ENCODE measurements at places on chromosomes 2 and 18.

DNA sequence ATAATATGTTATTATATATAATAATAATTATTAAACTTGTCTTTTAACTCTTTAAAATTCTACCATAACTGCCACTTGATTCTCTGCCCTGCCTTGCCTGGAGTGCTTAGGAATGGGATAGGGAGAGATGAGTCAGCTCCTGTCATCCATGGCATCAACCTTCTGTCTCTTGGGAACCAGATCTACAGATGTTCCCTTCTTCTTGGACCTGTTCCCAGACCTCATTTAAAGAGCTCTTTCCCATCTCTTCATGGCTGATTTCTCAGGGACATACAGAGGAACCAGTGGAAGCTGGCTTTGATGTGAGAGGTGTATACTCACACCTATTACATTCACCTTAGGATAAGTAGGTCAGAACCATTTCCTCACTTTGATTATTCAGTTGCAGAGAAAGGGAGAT is 155.3 kb upstream of the MYO3B start:
- no peak for DNase-seq

GRCh38 chr2:233836359-233836758 is 18.0 kb downstream of the HJURP start:
- no peak for DNase-seq

DNA sequence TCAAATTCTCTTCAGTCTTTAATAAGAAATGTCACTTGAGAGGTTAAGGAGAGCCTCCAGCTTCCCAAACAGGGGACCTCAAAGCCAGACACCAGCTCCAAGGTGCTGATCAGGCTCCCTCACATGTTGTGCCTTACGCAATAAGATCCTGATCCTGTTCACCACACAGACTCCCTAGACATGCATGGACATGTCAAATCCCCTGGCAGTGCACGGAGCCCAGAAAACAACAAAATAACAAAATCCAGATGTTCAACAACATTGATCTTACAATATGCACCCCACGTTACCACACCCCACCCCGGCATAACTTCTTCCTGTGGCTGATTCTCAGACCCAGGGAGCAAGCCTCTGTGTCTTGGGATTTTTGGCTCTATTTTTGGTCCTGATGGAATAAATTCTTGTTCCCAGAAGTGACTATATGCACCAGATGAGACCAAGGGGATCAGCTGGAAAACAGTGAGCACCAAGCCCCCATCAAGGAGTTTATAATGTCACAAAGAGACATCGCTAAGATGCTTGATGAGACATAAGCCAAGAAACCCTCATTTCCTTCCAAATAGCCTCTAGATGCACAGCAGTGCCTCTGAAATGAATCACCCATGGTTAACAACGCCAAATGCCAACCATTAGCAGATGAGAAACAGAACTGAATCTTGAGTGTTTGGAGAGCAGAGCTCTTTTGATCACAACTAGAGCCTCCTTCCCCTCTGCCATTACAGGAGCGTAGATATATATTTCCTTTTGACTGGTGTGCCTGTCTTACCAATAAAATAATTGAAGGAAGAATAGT is 198.2 kb downstream of the PRKCE start:
- no peak for DNase-seq

GRCh38 chr2:26325851-26326250 is 20.1 kb upstream of the SELENOI start:
- no peak for DNase-seq

- DNase-seq, result no peak
These were observed 64.0 kb downstream of the NGEF start for GRCh38 chr2:232949016-232949415.

GRCh38 chr2:227221120-227221519 is 56.7 kb downstream of the COL4A3 start:
- DNase-seq, result no peak

DNA sequence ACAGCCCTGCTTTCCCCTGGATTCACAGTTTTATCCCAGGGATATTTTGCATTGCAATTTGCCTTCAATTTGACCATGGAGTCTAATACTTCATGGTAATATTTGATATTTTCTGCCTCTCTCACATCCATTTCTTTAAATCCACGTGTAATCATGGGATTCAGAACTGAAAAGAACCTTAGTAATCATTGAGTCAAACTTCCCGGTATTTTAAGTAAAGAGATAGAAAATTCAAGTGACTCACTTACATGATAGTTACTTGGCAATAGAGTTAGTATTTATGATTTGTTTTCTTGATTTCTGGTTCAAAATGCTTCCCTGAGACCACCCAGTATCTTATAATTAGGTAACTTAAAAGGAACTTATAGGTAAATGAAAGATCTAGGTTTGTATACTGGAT is 33.7 kb upstream of the CDC42EP3 start:
- no peak for DNase-seq

GRCh38 chr2:111022633-111023032 is 98.1 kb upstream of the BCL2L11 start:
- DNase-seq, result no peak

GRCh38 chr18:55610506-55610905 is 22.5 kb upstream of the TCF4 start:
- DNase-seq, result no peak

GRCh38 chr2:142722569-142722968 is 154.9 kb upstream of the KYNU start:
- no peak for DNase-seq

- DNase-seq, result no peak
These were observed 50.3 kb upstream of the TLK1 start for GRCh38 chr2:171210864-171211431.

DNA sequence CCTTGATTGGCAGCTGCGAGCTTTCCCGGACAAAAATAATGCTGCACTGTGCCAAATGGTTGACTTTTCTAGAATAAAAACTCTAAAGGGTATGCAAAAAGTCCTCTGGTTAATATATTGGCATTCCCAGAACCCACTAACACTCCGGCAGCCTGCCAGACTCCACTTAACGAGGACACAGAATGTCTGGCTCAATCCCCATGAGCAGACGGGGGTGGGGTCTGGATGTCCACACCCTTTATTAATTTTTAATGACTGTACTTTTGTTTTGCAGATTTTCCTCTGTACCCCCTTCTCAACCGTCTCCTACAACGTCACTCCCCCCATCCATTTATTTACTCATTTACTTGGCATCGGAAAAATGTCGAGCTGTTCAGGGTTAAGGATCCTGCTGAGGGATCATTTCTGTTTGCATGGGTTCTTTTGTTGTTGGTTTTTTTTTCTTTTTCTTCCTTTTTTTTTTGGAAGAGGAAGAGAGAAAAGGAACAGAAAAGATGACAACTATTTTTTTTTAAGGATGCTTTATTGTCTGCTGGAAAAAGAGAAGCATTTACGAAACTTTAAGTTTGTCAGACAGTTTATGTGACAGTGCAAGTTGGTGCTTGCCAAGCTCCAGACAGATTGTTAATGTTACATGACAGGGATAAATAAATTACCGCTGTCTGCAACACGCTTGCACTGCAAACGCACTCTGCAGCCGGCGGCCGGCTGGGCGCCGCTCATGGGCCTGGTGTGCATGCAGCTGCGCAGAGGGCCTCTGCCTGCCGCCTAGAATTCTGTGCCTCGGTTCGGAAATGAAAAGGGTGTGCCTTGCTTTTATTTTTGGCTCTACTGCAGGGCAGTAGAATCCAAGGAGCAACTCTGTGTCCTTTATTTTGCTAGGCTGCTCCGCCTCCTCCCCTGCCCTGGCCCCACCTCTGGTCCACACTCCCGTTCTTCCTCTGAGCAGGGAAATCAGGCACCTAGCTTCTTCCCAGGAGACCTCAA is 3.6 kb downstream of the LDLRAD4 start:
- no peak for DNase-seq

DNA sequence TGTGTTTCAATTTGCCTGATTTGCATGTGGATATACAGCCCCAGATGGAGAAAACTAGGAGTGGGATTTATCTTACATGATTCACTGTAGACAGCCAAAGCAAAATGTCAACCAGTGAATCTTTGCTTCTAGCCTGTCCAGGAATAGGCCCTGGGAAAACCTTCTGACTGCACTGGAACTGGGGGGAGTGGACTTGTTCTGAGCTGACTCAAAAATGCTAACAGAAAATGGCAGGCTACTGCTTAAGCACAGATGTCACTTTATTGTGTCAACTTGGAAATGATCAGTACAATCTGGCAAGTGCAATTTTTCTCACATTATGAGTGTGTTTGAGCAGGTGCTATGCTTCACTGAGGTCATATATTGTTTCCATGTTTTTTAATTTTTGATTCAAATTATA is 593.7 kb downstream of the NRXN1 start:
- no peak for DNase-seq

All from H9 (cell line).